Stomach (tissue), 19 donors: ENCODE measurements at places on chromosomes 1 and 21. TPM values are rescaled to one million over a fixed set of nuclear protein-coding genes. Genes with fewer than 3 reads are reported as not detected.

DNA sequence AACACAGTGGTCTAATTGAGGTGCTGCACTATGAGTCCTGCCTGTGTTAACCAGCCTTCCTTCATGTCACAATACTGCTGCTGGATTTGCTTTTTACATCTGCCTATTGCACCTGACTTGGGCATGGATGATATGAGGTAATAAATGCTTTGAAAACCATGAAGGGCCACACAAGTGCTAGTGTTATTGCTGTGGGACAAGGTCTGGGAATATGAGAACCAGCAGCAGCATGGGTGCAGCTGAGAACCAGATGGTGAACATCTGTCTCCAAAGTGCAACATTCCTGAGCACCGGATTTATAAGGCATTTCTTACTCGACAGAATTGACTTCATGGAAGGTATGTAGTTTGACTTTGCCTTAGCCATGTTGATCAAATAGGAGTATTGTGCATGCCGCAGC lies 16.6 kb downstream of the TRIM45 start:
- DNase-seq = no peak

DNA sequence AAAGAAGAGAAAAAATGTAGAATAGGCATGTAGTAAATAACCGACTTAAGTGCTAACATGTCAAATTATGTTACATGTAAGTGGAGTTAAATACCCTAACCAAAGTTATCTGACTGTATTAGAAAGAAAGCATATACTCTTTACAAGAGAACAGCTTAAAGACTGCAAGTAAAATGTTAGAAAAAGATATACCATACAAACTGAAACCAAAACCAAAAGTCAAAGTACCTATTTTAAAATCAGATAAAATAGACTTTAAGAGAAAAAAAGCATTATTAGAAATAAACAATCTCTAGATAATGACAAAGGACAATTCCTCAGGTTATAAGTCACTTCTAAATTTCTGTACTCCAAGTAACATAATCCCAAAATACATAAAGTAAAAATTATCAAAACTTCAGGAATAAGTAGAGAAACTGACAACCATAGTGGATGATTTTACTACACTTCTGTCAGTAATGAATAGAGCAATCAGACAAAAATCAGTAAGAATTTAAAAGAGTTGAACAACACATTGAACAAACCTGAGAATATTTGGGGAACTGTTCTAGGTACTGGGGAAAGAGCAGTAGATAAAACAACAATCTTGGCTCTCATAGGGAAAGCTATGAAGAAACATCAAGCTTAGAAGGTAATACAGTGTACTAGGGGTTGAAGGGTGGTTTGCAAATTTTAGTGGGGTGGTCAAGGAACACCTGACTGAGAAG lies 127.3 kb downstream of the TBX19 start:
- no peak for DNase-seq

DNA sequence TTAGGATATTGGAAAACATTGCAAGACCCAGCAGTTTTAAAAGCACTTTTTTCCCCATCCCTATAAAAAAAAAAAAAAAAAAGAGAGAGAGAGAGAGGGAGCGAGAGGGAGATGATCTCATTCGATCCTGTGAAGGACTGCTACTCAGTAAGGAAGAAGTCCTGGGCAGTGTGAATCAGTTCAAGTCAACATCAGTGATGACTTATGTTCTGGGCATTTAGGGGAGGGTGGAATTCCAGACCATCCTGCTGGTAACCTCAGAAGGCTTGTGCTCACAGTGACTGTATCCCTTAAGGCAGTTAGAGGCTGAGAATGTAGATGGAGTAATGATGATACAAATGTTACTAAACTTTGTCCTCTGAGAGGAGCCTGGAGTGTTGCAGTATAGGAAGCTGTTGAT lies 151.4 kb downstream of the TGFB2 start:
- no peak for DNase-seq

GRCh38 chr1:70168283-70168682 lies 37.1 kb downstream of the LRRC40 start:
- DNase-seq = no peak

- DNase-seq = peak; percentile 59
Measured at GRCh38 chr1:154962156-154962749, 671 bp upstream of the PYGO2 start.

DNA sequence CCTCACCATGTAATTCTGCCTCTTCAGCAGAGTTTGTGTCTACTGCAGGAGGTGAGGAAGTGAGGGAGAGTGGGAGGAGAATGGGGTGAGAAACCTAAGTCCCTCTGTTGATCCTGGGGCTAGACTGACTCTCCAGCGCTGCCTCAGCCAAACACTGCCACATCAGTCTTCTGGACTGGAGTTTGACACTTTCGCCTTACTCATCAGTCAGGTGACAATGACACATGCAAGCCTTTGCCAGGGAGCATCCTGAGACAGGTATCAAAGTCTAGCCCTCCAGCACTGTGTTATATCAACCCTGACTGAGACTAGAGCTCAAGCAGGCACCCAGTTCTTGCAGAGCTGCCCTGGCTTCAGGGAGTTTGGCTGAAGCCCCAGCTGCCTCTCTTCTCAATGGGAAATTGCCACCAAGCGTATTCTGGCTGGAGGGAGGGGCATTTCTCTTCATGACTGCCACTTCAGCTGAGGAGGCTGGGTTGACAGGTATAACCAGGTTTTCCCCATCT lies 33.3 kb upstream of the SUCO start:
- no peak for DNase-seq

DNA sequence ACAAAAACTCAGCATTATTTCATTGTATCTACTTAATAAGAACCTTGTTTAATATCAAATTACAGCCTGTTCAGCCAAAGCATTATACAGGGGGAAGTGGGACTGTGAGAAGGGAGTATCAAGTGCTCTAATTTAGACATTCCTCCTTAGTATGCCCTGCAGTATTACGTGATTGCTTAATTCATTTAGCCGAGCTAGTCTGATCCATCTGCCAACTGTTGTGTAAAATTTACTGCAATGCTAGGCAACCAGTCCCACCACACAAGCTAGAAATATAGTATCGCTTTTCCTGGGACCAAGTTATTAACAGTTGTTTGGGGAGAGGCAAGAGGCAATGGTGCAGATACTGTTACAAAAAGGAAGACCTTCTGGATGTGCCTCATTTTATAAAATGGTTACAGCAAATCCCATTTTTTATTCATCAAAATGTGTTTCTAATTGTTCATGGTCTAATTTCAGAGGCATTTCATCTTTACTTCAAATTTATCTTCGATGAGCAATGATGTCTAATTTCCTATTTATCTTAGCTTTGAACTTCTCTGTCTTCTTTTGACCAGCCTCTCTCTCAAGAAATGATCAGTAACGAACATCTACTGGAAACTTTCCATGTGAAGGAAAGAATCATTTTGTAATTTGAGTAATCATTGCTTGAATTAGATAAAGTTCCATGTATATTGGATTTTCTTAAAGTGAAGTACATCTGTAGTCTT lies 283.3 kb downstream of the DUSP10 start:
- DNase-seq = no peak

DNA sequence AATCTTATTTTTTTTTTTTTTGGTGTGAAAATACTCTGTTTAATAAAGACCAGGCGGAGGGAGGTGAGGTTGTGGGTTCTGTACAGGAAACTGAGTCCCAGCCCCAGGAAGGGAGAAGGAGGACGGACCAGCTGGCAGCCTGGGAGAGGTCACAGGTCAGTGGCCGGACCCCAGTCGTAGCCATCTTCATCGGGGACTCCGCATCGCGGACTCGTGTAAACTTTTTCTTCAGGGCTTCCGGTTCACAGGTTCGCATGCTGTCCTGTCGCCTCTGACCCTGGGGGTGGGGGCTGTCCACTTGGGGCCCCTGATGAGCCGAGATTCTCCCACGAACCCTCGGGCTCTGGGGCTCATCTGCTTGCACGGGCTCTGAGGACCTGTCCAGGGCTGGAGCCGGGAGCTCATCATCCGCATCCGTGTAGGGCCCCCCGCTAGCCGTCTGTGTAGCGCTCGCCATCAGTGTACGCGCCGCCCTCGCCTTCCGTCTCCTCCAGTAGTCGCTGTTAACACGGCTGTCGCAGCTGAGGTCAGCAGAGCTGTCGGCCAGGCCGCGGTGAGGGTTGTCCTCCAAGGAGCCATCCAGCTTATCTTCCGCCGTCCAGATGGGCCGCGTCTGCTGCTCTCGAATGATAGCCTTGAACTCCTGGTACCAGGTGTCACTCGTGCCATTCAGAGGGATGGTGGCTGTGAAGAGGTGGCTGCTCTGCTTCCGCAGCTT lies 975.7 kb upstream of the PRMT6 start:
- DNase-seq = peak; percentile 17

GRCh38 chr1:180670681-180671080 lies 38.9 kb downstream of the XPR1 start:
- no peak for DNase-seq

DNA sequence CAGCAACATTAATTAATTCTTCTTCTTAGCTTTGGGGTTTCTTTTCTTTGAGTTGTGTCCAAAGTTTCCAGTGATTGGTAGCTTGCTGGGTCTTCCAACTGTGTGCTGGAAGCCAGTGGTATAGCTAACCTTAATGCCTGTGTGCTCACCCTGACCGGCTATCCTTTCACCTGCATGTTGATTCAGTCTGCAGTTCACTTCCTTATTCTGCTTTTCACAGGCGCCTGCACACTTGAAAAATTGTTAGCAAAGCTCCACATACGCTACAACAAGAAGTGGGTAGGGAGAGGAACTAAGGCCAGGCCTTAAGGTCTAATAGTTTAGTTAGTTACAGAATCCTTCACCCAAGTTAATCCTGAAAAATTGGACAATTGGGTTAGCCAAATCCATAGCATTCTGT lies 35.7 kb downstream of the NCF2 start:
- peak; percentile 56 for DNase-seq

- no peak for DNase-seq
Measured at GRCh38 chr1:160004425-160004824, 27.4 kb downstream of the PIGM start.

DNA sequence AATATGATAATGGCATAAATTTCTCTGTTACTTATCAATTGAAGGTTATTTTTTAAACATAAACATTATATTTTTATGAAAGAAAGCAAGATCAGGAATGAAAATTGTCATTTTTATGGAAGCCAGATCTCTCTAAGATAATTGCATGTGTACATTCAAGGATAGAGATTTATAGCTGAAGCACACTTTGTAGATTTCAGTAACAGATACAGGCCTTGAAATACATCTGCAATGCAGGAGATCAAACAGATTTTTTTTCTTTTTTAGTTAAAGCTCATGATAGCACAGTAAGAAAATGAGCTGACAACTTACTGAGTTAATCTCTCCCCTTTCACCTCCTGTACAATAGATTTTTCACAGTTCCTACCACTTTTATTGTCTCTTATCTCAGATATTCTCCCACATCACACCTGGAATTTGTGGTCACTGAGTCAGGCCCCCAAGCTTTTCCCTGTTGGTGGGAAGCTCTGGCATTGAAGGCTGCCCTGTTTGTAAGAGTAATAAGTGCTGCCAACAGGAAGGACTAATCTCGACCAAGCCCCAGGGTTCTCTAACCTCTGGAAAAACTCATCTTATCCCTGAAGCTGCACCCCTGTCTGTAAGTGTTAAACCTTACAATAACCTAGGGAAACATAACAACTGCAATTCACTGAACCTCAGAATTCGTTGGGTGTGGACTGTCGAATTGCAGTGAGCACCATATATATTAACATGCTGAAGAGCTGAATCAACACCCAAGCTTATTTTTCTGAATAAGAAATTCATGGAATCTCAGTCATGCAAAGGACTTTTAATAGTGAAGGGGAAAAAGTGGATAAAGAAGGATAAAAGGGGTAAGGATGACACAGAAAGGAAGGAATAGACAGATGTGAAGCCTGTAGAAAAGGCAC lies 599.0 kb downstream of the LMO4 start:
- DNase-seq = no peak

- DNase-seq = no peak
Measured at GRCh38 chr1:45644661-45645060, 20.8 kb upstream of the CCDC17 start.

- no peak for DNase-seq
Measured at GRCh38 chr1:22362626-22363402, 88.8 kb upstream of the ZBTB40 start.

DNA sequence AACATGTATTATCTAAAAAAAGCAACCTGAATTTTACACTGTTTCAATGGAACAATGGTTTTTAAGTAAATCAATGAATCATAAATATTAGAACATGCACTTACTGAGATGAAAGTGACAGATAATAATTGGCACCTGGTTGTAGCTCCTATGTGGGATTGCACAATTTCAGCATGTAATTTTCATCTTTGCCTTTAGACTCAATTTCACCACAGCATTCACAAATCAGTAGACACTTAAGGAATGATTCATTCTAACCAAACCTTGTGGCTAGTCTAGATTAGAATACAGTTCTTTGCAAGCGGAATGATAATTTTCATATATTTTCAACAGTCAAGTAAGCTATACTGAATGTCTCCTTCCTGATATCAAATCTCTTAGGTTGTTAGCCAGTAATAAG lies 853.4 kb downstream of the KCNT2 start:
- no peak for DNase-seq

DNA sequence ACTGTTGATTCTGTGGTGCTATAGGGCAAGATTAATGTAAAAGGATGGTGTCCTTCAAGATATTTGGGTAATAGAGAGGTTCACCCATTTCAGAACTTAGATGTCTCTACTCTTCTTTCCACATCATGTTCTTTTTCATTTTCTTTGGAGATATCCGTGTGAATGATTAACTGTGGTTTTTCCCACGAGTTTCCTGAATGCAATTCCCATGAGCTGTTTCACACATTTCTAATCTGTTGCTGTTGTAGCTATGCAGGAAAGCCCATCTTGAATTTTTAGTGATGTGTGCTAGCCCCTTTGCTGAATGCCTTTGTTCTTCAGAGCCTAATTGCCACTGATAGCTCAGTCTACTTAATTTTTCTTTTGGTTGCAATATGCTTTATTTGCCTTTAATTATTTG lies 27.6 kb downstream of the SNX27 start:
- DNase-seq = peak; percentile 30

DNA sequence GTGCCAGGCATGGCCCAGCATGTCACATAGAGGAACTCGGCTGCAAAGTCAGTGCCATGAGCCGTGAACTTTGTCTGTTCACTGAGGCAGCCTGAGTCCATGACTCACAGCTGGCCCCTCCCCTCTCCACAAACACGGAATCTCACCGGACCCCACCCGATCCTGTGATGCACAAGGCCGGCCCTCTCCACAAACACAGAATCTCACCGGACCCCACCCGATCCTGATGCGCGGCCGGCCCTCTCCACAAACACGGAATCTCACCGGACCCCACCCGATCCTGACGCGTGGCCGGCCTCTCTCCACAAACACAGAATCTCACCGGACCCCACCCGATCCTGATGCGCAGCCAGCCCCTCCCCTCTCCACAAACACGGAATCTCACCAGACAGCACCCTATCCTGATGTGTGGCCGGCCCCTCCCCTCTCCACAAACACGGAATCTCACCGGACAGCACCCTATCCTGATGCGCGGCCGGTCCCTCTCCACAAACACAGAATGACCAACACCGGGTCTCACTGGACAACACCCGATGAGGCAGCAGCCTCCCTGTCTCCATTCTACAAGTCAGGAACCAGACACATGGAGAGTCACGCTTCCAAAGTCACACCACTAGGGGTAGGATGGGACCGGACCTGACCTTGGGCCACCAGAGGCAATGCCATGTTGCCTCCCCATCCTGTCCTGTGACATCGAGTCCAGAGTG lies 39.6 kb upstream of the GPR153 start:
- peak; percentile 55 for DNase-seq

HMGCS2 gene
- 170 TPM for total RNA-seq

CNKSR1 gene
- 27.7 TPM for total RNA-seq

MMEL1 gene
- 36.2 TPM for total RNA-seq

PADI4 gene
- not detected for total RNA-seq

RIMKLA gene
- total RNA-seq = 1.9 TPM
